Breast epithelium (tissue), 4 donors: ENCODE measurements at places on chromosomes 12 and 14. TPM values are rescaled to one million over a fixed set of nuclear protein-coding genes. Genes with fewer than 3 reads are reported as not detected.

- DNase-seq = no peak
- H3K4me3 ChIP-seq = no peak overlapping the region
- H3K27ac ChIP-seq = no peak overlapping the region
Measured at GRCh38 chr14:58650857-58651256, 13.1 kb downstream of the DACT1 start.

C12orf60 gene
- total RNA-seq = 1.6 TPM

RIPK3 gene
- 12.0 TPM for total RNA-seq

DNA sequence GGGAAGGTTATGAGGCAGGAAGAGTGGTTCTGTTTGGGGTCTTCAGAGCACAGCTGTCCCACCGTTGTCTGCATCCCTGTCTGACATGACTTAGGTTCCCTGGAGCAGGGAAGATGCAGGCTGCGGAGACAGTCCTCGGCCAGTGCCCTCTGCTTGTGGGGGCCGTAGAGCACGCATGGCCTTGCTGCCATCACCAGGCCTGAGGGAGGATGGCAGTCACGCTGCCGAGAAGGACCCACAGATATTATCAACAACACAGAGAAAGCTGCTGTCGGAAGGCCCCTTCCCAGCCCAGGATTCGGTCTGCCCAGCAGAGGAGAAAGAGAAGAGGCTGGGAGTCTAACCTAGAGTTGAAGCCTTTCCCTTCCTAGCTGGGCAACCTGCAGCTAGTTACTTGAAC is 35.0 kb downstream of the ERH start:
- H3K36me3 ChIP-seq = no peaks in the 10 kb centered on the region
- DNase-seq = no peak

DNA sequence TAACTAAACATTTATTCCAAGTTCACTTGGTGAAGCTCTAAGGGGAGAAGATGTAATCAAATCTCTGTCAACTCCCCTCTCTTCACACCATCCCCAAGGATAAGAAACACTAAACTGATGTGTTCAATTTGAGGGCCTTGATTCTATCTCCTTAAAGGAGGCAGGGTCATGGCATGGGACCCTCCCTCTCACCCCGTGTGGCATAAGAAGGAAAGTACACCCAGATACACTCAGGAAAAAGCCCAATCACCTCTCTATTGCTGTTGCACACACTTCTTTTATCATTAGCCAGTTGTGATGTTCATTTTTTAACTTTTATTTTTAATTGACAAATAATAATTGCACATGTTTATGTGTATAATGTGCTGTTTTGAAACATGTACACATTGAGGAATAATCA is 35.1 kb downstream of the WASHC3 start:
- no peaks in the 10 kb centered on the region for H3K36me3 ChIP-seq
- no peaks in the 10 kb centered on the region for H3K27me3 ChIP-seq
